ENCODE measurements at places on chromosomes 2 and 18.

- no peak for DNase-seq
Observed at GRCh38 chr2:204023088-204023487, 86.5 kb downstream of the ICOS start.

DNA sequence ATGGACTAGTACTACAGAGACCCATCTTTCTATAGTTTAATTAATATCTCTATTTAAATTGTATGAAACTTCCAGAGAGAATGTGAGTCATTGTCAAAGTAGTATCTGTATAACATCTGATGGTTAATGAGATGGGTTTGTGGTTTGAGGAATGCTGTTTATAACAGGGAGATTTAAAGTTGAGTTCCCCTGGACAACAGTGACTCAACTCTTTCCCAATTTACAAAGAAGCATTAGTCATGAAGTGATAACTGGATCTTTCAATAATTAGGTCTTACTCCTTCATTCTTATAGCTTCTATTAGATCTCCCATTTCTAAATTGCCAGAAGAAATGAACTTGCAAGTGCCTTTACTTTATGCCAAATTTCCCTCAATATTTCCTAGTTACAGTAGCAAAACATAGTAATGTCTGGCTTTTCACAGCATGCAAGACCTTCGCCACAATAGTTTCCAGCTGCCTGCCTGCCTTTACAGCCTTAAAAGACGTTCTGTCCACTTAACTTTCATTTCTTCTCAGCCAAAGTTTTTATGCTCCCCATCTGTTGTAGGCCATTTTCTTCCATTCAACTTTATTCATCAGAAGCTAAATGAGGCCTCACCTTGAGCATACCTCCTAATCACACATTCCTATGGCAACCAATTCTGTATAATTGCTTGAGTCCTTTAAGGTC is 47.7 kb upstream of the WDR75 start:
- DNase-seq, result no peak

DNA sequence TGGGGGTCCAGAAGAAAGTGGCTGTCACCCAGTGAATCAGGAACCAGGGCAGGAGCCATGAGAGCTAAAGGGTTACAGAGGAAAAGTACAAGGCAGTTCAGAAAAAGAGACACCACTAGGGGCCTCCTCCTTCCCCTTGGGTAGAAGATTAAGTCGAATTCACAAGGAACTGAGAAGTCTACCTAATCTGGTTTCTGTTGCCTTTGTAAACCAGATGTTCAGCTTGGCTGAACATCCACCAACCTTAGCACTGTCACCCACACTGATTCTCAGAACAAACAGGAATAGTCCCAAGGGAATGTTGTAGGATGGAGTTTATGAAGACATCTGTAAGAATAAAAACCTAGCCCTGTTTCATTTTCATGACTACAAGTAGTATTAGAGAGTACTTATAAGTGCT is 90.4 kb upstream of the NOSTRIN start:
- DNase-seq, result no peak

GRCh38 chr2:112092286-112093041 is 37.4 kb downstream of the TMEM87B start:
- DNase-seq, result no peak

DNA sequence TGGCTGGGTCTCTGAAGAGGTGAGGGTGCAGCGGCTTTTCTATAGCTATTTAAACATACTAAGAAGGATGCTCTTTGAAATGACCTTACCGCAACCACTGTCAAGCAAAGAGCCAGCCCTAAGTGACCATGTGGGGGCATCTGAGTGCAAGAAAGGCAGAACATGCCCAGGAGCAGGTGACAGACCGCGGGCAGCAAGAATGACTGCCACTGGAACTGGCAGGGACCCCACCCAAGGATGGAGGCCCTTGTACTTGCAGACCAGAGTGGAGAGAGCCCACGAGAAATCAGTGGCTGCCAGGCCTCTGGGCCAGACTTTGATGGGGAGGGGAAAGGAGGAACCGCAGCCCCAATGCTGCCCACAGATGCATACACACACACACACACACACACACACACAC is 33.1 kb downstream of the DNMT3A start:
- DNase-seq, result no peak

DNA sequence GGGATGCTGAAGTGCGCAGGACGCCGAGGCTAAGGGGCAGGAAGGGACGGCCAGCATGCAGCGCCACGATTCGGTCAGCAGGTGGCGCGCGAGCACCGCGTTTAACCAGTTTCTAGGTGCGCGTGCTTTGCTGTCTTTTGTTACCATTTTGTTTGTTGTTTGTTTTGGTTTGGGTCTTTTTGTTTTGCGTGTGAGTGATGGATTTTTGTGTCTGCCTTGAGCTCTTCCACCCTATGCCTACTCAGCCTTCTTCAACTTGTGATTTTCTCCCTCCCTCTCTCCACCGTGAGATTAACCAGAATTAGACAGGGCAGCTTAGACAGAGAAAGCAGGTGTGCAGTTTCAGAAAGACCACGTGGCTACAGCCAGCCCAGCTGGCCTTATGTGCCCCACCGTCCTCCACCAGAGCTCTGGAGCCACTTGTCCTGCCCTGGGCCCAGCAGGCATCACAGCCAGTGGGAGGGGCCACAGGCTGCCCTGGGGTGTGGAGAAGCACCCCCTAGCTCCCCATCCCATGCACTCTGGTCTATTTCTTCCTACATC is 180.2 kb downstream of the RNF144A start:
- no peak for DNase-seq

DNA sequence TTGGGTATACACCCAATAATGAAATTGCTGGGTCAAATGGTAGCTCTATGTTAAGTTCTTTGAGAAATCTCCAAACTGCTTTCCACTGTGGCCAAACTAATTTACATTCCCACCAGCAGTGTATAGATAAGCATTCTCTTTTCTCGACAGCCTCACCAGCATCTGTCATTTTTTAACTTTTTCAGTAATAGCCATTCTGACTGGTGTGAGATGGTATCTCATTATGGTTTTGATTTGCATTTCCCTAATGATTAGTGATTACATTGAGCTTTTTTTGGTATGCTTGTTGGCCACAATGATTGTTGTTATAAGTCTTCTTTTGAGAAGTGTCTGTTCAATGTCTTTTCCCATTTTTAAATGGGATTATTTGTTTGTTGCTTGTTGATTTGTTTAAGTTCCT is 50.4 kb upstream of the EPAS1 start:
- no peak for DNase-seq

DNA sequence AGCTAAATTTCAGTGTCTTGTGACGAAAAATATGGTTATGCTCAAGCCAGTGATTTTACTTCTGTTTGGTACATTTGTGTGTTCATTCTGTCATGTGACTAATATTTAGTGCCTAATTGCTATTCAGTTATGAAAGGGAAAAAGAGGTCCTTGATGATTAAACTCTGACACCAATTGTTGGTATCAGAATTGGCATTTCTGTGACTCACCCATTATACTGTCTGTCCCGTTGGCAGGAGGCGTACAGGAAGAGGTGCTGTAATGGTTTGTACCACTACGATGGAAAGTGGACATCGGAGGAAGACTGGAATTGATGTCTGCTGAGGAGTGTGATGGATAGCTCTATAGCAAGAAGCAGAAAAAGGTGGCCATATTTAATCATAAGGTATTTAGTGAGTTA is 310.4 kb upstream of the CCDC68 start:
- DNase-seq, result no peak

DNA sequence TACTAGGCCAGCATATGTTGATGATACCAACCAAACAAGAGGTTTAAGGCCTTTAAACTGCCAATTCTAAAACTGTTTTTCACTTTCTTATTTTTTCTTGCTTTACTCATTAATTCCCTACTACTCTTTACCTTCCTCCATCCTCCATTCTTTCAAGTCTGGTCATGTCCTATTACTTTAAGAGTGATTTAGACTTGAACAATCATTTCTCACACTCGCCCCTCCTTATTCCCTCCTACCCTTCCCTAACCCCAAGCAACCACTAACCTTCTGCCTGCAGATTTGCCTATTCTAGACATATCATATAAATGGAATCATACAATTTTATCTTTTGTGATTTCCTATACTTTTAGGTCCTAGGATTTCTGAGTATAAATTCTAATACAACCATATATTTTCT is 127.7 kb downstream of the USP34 start:
- no peak for DNase-seq

DNA sequence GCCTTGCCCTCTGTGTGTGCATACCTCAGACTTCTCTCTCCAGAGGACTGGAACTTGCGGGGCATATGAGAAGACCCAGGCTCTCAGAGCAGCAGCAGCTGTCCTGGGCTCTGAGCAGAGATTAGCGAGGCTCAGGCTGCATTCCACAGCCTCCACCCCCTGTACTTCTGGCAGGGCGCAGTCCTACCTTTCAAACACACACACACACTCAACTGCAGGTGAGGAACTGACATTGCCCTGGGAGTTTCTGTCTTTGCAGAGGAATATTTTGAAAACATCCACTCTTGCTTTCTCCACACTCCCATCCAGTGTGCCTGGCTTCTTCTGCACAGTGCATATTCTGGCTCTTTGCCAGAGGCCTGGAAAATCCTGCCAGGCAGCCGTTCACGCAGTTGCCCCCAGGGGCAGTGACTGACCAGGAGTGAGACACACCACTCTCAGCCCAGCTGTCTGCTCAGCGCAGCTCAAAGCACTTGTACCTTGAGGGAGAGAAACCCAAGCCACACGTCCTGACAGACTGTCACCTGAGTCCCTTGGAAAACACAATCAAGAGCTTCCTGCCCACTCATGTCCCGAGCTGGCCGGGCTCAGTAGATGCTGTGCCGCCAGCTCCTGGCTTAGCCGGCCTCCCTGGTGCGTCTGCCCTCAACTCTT is 460.8 kb downstream of the RNF144A start:
- DNase-seq, result no peak

- no peak for DNase-seq
Observed at GRCh38 chr2:24317491-24317920, 42.8 kb downstream of the ITSN2 start.

- DNase-seq, result no peak
Observed at GRCh38 chr18:29879763-29880162, 1162.8 kb downstream of the DSC3 start.

DNA sequence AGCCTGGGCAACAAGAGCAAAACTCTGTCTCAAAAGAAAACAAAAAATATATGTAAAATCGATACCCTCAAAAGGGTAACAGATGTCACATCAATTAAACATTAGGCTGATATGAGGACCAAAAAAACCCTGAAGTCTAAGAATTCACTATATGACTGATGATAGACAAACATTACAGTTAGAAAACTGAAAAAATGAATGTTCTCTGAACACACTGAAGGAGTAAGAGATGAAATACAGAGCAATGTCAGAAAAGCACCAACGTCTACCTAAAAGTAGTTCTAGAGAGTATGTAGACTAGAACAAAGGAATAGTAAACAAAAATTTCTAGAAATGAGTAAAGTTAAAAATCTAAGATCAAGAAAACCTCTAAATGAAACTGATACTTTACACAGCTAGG is 81.9 kb downstream of the SLC66A3 start:
- DNase-seq, result no peak

DNA sequence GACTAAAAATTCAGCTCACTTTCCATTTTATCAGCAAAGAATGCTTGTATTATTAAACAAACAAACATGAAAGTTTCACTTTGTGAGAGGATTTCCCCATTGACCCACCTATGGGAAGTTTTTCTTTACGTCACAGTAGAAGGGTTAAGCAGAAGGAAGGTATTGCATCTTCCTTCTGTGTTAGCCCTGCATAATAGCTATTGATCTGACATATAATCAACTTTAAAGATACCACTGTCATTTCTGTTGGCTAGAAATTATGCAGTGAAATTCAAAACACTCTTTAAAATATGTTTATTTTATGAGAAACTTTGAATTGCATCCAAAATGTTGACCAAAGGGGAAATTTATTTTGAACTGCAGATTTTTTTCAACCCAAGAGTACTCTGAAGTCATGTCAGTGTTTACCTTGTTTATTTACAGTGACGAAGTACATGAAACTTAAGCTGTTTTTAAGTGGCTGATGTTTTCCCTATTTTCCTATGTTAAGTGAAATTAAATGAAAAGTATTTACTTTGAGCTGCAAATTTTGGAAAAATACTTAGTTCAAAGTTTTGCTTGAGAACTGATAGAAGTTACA is 566.4 kb downstream of the ZEB2 start:
- no peak for DNase-seq

- no peak for DNase-seq
Observed at GRCh38 chr2:39932198-39932597, 153.1 kb upstream of the THUMPD2 start.

GRCh38 chr2:98034745-98035144 is 39.0 kb upstream of the TMEM131 start:
- DNase-seq, result no peak

- DNase-seq, result no peak
Observed at GRCh38 chr2:134381141-134381540, 127.3 kb downstream of the MGAT5 start.

DNA sequence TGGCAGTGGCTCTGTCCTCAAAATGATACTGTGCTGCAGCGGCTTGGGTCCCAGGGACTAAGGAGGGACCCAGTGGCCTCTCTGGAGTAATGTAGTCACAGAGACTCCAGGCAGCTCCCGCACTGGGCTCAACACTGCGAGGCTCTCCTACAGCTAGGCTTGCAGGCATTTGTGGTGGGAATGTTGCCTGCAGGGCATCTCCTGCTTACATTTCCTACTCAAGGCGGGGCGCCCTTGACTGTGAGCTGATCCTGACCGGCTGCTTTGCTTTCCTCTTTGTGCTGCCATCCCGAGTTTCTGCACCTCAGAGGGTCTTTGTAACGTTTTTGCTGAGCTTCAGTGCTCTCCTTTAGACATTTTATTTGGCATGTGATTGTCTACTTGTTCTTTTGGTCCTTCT is 177.4 kb upstream of the FN1 start:
- DNase-seq, result no peak

GRCh38 chr18:62211325-62211828 is 24.3 kb downstream of the RELCH start:
- DNase-seq, result no peak

DNA sequence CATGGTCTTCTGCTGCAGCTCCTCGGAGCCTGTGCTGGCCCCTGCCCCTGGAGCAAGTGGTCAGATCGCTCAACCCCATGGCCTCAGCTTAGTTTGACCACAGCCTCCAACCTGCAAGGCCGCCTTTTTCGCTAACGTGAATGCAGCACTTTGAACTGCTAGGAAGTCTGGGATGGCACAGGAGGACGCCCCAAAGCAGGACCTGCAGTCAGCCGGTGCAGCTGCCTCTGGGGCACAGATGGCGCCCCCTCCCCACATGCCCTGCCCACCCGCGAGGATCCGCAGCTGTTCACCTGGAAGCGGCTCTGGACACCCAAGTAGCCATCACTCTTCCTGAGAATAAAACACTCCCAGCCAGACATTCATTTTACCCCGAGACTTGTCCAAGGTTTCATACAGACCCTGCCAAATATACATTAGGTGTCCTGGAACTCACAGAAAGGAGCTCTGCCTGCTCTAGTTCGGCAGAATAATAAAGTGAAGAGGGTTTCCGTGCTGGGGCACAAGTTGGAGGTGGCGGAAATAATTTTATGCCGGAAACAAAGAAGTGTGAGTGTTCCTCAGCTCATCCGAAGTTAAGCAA is 510.1 kb downstream of the EIPR1 start:
- DNase-seq, result no peak

GRCh38 chr18:76457475-76457874 is 37.6 kb downstream of the ZNF516 start:
- no peak for DNase-seq

All from cortex of kidney (tissue), 1 donor.